Hematopoietic multipotent progenitor cell treated with erythropoietin and hydrocortisone succinate and interleukin-3 and kit ligand, for 17 days (in vitro differentiated cells): ENCODE measurements at places on chromosomes 2 and 18.

- DNase-seq, result no peak
These were observed 28.9 kb upstream of the ACTR2 start for GRCh38 chr2:65198737-65199136.

GRCh38 chr18:58125183-58125582 lies 81.2 kb downstream of the NEDD4L start:
- no peak for DNase-seq

DNA sequence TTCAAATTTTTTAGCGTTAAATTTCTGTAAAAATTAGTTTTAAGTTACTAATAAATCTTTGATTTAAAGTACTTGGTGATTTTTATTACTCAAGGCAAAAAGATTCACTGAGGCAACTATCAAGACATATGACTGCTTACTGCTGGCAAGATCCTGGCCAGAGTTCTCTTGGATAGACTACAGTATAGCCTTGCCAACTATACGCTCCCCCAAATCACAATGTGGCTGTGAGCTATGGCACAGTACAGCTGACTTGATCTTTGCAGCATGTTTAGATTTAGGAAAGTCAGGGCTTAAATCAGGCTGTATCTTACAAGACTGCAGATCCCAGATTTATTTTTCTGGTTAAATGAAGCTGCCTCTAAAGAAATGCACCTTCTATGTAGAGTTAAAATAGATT lies 26.5 kb downstream of the MSTN start:
- no peak for DNase-seq

- no peak for DNase-seq
These were observed 129.6 kb downstream of the CERS6 start for GRCh38 chr2:168585700-168586099.

GRCh38 chr2:41821167-41821566 lies 226.7 kb upstream of the PKDCC start:
- DNase-seq, result no peak

DNA sequence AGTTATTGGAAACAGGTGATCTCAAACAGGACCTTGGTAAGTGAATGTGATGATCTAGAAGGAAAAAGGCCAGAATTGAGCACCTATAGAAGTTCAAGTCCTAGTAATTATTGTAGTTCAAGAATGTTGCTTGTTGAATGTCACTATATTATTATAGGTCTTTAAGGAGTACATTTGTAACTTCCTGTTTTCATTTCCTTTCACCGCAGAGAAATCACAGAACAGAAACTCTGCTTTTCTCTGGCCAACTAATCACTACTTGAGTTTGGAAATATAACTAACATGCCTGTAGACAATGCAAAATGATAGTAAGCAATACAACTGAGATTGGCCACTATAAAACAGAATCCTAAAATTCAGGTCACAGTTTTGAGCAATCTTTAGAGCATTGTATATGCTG lies 61.8 kb upstream of the EFEMP1 start:
- no peak for DNase-seq

DNA sequence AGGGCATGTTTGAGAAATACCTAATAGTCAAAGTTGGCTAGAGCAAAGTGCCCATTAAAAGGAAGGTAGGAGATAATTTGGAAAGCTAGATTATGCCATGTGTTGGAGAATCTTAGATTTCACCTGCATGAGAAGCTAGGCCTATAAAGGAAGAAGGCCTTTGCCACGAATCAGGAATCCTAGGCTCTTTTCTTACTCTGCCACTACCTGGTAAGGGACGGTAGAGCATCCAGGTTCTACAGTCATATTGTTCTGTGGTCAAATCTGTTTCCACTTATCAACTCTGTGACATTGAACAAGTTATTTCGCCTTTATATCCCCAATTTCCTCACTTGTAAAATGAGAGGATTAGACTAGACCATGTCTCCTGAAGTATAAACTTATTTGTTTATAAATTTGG lies 3.6 kb upstream of the KCNJ3 start:
- no peak for DNase-seq

DNA sequence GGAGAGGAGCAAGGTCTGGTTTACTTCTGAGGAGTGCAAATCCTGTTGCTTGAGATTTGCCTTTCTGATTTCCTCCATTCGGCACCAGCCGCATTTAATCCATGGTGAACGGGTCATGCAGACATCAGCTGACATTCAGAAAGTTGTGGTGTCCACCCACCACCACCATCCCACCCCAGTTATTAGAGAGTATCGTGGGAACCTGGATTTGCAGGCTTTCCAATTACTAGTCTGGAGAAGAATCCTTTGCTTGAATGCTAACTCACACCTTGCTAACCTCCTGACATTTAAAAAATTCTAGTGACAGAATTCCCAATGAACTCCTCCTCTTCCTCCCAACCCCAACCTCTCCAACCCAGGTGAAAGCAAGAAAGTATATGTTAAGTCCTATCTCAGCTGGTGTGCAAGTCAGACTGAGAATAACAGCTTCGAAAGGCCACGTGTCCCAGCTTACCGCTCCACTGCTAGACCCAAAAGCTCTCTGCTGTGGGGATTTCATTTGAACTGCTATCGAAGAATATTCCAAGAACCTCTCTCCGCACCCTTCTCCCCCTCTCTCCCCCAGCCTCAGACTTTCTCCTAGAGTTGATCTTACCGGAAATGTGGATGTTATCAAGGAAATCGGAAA lies 17.7 kb downstream of the BCL11A start:
- no peak for DNase-seq

GRCh38 chr2:165691615-165692014 lies 102.4 kb downstream of the GALNT3 start:
- DNase-seq, result no peak

GRCh38 chr2:128584296-128584890 lies 265.7 kb upstream of the HS6ST1 start:
- no peak for DNase-seq

DNA sequence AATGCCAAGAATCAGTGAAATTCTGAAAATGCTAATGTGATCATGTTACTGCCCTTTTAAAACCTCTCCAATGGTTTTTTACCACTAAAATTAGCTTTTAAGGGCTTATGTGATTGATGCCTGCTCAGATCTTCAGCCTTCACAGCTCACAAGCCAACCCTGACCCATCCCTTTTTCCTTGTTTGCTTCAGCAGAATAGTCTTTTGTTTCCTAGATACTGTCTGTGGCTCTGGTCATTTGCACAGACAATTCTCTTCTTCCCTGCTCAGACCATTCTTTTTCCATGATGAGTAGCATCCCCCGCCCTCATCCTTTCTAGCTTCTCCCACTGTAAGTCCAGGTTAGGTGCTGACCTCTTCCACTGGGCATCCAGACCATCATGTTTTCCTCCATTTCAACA lies 164.9 kb upstream of the NT5C1B start:
- DNase-seq, result no peak

GRCh38 chr18:2881840-2882195 lies 35.0 kb downstream of the EMILIN2 start:
- DNase-seq, result no peak

DNA sequence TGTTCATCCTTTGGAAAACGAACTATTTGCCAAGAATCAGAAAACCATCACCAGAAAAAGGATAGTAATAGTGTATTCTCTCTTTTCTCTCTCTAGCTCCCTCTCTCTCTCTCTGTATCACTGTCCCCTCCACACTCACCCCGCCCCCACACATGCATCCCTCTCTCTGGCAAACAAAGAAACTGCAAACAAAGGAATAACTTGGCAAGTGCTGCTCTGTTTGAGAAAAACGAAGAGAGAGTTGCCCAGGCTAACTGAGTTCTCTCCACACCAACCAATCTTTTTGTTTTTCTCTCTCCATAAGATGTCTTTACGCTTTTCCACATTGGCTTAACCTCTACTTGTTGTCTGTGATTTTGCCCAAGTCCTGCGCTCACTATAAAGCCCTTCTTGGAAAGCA lies 316.2 kb downstream of the EPHA4 start:
- no peak for DNase-seq

- DNase-seq, result no peak
These were observed 2.2 kb downstream of the ACSL3 start for GRCh38 chr2:222862909-222863544.

GRCh38 chr2:212536817-212537725 lies 1.5 kb downstream of the ERBB4 start:
- no peak for DNase-seq

- DNase-seq, result no peak
These were observed 49.2 kb downstream of the CRIM1 start for GRCh38 chr2:36404754-36405153.

- no peak for DNase-seq
These were observed 112.6 kb upstream of the NDUFV2 start for GRCh38 chr18:8989855-8990254.

DNA sequence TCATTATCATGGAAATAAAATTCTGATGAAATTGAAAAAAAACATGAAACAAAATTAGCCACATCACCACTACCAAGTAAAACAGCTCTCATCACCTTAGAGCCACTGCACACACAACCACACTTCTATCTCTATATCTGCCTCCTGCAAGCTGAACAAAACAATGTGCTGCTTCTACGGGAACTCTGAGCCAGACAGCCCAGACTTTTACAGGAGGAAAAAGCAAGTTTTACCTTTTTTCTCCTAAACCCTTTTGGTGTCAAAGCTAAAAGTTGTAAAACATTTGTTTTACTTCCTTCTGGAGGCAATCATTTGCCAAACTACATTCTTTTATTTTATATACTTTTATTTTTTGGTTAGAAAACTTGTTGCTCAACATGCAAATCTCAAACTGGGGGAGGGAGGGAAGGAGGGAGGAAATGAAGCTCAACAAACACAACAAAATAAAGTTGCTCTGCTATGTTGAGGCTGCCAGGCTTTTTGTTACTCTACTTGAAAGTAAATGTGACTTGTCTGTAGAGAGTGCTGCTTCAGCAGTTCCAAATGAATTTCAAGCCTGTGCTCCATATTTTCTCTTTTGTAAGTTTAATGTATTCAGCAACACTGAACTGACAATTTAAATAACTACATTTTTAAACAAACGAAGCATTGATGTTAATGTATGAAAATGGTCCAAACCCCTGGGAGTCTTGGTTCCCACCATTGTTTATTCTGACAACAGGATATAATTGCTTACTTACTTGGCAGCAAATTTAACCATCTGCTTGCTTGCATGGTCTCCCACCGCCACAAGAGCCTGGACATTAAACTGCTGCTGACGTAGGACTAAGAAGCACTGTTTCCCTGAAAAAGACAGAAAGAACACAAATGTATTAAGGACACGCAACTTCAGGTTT lies 24.5 kb downstream of the DARS1 start:
- DNase-seq, result no peak

DNA sequence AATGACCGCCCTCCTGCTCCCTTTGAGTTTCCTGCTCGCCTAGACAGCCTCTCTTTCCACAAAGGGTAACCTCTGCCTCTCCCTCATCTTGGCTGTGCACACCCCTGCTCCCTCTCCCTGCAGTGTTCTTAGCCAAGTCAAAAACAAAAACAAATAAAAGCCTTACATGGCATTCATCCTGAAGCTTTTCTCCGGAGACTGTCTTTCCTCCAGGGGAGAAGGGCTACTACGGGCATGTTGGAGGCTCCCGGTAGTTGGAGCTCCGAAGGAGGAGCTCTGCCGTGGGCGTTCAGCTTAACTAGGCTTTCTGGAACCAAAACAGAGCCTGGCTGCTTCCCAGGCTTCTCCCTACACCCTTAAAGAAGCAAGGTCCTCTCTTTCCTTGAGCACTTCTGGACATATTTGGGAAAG lies 104.2 kb downstream of the TPGS2 start:
- DNase-seq, result no peak

GRCh38 chr18:21129566-21130216 lies 18.1 kb upstream of the ROCK1 start:
- DNase-seq, result no peak

DNA sequence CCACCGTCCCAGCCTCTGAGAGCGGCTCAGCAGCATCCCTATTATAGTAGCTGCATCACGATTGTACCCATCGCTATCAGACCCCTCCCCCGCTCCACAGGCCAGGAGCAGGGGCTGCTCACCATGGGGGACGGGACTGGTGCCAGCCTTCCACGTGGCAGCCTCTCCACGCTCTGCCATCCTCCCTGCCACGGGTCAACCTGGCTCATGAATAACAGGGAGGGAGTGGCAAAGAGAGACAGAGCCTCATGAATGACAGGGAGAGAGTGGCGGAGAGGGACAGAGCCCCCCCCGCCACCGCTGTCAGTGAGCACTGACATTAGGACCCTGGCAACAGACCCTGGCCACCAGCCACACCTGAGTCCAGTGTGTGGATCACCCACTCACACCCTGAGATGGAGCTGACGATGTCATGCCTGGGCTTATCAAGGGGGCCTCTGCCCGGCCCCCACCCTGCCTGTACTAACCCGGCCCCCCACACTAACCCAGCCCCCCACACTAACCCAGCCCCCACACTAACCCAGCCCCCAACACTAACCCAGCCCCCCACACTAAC lies 16.9 kb downstream of the CROCC2 start:
- DNase-seq, result no peak

DNA sequence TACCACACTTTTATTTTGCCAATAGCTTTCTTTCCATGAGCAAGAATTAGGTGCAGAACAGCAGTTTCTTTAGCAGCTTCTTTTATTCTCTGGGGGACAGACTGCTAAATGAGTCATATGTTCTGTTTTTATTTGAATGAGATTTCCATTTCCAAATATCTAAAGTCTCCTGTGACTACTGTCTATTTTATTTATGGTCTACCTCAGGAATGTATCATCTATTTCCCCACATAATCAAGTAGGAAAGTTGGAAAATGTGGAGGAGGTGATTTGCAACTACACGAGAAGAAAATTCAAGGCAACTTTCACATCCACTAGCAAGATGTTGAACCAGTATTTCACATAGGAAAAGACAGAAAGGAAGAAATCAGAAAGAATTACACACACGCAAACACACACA lies 139.9 kb upstream of the MEX3C start:
- no peak for DNase-seq

- DNase-seq, result no peak
These were observed 108.0 kb upstream of the HAAO start for GRCh38 chr2:42900289-42900891.

DNA sequence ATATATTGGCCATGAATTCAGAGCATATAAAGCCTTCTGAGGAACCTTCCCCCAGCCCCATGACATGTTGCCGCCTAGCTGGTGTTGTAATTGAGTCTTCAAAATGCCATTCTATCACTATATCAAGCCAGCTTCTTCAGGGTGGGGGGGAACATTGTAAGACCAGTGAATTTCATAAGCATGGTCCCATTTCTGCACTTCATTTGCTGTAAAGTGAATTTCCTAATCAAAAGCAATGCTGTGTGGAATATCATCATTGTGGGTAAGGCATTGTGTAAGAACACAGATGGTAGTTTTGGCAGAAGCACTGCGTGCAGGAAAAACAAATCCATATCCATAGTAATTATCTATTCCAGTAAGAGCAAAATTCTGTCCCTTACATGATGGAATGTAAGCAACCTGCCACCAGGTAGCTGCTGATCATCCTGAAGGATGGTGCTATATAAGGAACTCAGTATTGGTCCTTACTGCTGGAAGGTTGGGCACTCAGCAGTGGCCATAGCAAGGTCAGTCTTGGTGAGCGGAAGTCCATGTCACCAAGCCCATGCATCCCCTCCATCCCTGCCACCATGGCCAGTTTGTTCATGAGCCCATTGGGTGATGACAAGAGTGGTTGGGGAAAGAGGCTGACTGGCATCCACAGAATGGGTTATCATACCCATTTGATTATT lies 159.4 kb downstream of the COPS8 start:
- DNase-seq, result no peak

GRCh38 chr2:17059458-17059857 lies 393.8 kb upstream of the CYRIA start:
- no peak for DNase-seq
